ELF-1 (cell line): ENCODE measurements at places on chromosomes 2 and 18.
A peak's percentile ranks its signal among the peaks of the same experiment; 100 is the strongest.

- no peak for DNase-seq
Measured at GRCh38 chr2:202100176-202100575, 27.1 kb downstream of the KIAA2012 start.

DNA sequence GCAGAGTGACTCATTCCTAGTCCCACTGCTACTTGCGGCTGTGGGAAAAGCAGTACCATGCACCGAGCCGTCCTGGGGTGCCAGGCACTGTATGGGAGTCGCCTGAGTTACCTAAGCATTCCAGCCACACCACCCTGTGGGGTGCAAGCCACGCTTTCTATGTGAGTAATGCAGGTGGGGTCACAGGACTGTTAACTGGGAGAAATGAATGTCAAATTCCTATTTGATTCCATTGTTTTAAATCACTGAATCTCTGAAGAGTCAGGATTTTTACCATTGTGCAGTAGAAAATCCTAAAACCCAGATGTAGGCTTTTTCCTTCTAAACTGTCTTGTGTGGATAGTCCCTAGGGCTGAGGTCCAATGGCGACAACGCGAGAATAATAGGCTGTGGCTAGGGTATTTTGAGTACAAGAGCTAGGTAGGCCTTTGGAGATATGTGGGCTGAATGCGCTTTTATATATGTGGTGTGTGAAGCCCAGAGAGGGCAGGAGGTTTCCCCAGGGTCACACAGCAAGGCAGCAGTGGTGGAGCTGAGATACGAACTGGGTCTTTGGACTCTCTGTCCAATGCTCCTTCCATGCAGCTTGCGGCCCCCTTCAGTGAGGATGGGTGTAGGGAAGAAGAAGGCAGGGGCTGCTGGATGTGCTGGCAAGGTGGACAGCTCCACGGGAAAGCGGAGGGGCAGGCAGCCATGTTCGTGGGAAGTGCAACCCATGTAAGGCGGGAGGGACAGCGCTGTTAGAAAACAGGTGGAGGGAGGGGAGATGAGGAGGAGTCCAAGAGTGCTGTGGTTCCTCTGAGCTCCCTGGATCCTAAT lies 83.2 kb downstream of the DDX1 start:
- no peak for DNase-seq

DNA sequence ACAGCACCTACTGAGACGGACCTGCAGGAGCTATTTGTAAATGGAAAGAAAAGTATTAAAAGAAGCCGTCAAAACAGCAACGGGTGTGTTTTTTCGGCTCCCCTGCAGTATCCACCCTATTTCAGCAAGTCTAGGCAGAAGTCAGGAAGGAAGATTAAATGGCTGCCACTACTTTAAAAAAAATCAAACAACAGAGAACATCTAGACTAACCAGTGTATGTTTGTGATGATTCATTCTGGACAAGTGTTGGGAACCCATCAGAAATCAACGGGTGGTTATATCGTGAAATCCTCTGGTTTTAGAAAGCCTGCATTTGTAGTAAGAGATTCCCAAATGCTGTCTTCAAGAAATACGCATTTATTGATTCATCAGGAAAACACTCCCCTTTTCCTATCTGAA lies 9.0 kb downstream of the PMAIP1 start:
- no peak for DNase-seq

GRCh38 chr2:20451761-20452499 lies 5.1 kb downstream of the RHOB start:
- no peak for DNase-seq

DNA sequence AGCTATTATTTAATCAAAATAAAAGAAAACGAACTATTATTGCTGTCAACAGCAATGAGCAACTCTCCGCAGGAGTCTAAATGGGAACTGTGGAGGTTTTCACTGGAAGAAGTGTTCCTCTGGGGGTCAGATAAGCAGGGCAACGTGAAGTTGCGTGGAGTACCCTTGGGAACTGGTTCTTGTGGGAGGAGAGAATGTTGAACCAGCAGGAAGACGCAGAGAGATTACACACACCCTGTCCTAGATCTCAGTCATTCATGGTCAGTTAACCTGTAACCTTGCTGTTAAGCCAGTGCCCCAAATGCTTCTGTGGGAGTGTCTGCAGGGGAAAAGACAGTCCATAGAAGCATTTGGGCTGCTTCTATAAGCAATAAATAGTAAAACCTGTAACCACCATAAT lies 20.4 kb upstream of the CABLES1 start:
- no peak for DNase-seq

DNA sequence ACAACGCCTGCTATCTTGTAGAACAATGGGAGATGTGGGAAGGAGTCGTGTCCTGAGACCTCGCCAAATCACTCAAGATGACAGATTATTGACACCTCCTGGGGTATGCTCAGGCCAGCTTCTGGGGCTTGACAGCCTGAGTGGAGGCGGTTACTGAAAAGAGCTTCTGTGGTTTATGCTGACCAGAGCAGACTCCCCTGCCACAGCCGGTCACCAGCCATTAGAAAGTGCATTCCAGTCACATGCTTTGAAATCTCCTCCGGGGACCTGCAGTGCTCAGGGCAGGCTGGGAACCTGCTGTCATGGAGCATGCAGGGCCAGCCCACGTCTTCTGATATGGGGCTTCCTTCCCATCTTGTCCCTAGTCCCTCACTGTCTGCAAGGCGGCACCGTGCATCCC lies 215.9 kb downstream of the SEPTIN10 start:
- peak; percentile 47 for DNase-seq

DNA sequence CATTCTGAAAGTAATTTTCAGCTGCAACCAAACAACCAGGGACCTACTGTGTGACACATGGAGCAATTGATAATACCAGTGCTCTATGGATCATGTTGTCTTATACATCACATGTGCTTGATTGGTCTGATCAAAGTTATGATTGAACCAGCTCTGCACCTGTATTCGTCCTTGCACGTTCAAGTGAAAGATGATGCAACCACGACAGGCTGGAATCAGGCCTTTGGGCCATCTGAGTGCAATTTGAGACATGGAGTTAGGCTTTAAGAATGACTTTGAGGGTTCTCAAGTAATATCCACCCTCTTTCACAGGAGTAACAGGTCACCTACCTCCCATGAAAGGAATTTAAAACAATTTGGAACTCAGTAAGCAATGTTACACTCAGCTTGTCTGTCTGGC lies 165.2 kb downstream of the SLC8A1 start:
- DNase-seq = no peak

- peak; percentile 71 for DNase-seq
Measured at GRCh38 chr2:218260742-218261422, at the start of gene GPBAR1. TSS of gene GPBAR1 (plus strand) at chr2:218261015. CDS start at chr2:218262725, 1,710 bp downstream.

- DNase-seq = no peak
Measured at GRCh38 chr2:65033178-65033577, 23.0 kb upstream of the CEP68 start.

- no peak for DNase-seq
Measured at GRCh38 chr2:239159476-239159911, 241.3 kb downstream of the HDAC4 start.

- no peak for DNase-seq
Measured at GRCh38 chr2:161019311-161019710, 140.9 kb upstream of the TANK start.

DNA sequence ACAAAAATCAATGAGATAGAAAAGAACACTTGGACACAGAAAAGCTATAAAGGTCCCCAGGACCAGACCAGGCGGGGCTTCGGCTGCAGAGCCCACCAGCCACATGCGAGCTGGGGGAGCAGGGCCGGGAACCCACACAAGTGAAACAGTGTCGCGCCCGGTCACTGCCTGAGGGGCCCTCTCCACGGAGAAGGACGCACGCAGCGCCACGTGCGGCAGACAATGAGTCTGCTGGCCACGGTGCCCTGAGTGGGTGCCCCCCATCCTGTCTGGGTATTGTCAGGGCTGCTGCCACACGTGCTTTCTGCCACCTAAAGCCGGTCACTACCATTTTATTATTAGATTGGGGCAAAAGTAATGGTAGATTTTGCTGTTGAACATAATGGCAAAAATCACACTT lies 207.9 kb upstream of the HDAC4 start:
- DNase-seq = no peak

GRCh38 chr2:62209427-62209991 lies 13.6 kb downstream of the B3GNT2 start:
- no peak for DNase-seq

GRCh38 chr2:49988276-49988675 lies 834.0 kb upstream of the FSHR start:
- no peak for DNase-seq

GRCh38 chr2:130834931-130835765 lies 1.6 kb upstream of the ARHGEF4 start:
- no peak for DNase-seq

DNA sequence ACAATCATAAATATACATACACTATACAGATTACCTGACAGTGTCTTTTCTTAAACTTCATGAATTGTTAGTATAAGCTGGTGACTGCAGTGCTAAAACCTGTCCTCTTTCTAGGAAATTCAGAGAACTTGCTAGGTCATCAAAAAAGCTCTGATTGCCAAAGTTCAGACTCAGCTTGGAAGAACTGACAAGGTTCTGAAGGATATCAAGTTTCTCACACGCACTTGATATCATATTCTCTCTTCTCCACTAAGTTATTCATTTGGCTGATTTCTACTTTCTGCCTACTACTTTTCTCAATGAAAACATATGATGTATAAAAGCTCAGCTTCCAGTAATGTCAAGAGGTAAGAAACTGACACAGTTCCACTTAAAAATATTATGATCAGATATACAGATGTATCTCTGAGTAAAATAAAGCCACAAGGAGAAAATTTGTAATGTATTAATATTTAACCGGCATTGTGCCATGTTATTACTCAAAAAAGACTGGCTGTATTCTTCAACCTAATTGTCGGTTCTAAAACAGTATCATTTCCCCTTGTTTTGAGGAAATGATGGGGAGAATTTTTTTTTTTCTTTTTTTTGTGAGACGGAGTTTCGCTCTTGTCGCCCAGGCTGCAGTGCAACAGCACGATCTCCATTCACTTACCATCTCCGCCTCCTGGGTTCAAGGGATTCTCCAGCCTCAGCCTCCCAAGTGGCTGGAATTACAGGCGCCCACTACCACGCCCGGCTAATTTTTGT lies 2.4 kb downstream of the OSBPL1A start:
- DNase-seq = no peak

DNA sequence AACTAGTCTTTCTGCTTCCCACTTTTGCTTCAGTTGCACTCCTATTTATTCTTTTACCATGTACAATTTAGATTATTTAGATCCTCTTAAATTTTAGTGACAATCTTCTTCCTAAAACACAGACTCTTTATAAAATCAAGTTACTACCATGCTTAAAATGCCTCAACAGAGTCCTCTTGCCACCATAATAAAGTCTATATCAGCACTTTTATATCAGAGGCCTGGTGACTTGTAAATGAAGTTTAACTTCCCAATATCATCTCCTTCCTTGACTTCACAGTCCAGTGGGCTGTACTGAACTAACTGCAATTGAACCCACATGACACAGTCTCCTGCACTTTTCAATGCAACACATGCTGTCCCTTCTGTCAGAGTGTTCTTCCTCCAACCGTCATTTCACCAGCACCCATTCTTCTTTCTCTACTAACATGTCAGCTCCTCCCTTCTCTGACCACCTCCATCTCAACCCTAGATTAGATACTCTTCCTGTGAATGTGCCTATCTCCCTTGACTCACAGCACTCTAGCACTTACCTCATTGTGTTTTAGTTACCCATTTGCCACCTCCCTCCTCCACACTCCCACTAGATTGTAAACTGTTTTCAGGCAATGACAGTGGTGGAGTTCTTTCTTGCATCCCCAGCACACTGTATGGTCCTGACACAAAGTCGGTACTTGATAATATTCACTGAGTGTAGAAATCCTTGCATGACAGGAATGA lies 414.9 kb downstream of the SATB2 start:
- DNase-seq = no peak

DNA sequence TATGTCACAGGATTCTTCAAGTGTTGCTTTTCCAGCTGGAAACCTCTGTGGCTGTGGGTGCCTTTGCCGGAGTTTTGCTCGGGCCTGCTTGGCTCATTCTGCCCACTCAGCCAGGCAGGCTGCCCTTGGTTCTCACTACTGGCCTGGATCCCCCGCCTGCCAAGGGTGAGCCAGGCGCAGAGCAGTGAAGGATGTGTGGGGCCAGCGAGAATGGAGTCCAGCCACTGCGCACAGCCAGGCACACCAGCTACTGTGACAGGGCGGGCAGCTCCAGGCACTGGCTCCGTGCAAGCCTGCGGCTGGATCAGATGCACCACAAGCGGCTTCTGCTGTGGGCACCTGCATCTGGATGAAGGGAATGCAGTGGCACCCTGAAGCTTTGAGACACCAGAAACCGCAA lies 257.1 kb downstream of the RPRM start:
- no peak for DNase-seq

GRCh38 chr2:149860276-149860921 lies 272.8 kb upstream of the MMADHC start:
- DNase-seq = peak; percentile 43

- no peak for DNase-seq
Measured at GRCh38 chr2:134399096-134399495, 145.2 kb downstream of the MGAT5 start.

DNA sequence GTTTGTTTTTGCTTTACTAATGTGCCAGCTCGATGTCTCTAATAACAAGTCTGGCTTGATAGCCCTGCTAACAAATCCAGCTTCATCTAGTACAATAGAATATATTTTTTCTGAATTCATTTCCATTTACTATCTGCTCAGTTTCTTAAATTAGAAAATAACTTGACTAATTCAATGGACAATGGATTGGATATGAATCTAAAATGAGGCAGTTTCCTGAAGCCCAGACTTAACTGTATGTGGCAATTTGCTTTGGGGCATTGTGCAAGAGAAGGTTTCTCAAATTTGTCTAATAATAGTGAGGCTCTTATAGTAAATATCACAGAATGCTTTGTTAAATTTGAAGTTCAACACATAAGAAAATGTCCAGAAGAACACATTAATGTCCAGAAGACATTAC lies 25.8 kb downstream of the CALCRL start:
- DNase-seq = no peak

- DNase-seq = no peak
Measured at GRCh38 chr18:24651434-24651833, 191.0 kb downstream of the HRH4 start.

DNA sequence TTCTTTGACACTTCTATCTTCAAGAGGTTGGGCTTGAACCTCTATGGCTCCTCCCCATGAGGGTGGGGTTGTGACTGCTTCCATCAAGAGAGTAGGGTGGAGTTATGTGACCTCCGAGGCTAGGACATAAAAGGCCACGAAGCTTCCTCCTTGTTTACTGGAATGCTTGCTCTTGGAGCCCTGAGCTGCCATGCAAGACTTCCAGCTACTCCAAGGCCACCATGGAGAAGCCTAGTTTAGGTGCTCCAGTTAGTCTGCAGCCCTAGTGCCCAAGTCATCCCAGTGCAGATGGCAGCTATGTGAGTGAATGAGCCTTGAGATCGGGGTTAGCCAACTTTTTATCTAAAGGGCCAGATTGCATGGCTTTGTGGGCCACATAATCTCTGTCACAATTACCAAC lies 2.4 kb upstream of the MERTK start:
- no peak for DNase-seq

DNA sequence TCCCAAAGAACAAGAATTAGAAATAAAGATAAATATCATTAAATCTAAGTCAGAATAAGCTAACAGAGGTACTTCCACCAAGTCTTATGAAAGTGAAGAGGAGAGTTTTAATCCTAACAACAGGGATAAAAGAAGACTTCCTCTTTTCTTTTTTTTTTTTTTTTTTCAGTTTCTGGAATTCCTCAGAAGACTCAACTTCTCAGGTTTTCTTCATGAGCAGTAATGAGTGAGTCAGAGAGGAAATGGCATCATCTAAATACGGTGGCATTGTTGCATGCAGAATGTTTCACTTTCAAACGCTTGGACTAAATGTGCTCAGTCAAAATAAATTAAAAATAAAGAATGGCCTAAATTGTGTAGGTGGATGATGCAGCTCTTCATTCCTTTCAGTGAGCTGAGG lies 45.6 kb upstream of the ARHGAP15 start:
- DNase-seq = no peak
